ENCODE measurements at places on chromosomes 5 and 9.

- no peak for DNase-seq
Measured at GRCh38 chr5:131104169-131104808, 60.8 kb downstream of the HINT1 start.

- peak; percentile 23 for DNase-seq
Measured at GRCh38 chr9:18928711-18929110, 104.3 kb downstream of the SAXO1 start.

DNA sequence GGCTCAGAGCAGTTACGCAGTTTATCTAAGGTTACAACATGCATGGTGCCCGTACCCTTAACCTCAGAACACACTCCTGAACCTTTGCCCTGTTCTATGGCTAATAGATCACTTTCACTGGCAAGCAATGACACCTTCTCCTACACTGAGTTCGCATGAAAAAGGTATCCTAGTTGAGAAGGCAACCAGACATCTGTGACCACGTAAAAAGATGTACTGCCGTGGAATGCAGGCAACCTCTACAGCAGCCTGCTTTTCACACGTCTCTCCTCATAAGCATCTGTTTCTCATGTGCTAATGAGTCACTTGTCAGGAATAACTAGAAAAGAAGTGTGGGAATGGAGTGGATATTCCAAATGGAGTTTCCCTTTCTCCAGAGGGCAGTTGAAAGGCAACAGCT is 71.4 kb downstream of the FBXO38 start:
- DNase-seq: peak; percentile 18

GRCh38 chr5:170920196-170920595 is 58.4 kb downstream of the RANBP17 start:
- DNase-seq: peak; percentile 7

- no peak for DNase-seq
Measured at GRCh38 chr5:67971971-67972821, 243.4 kb upstream of the PIK3R1 start.

GRCh38 chr5:4765411-4765810 is 374.7 kb upstream of the ADAMTS16 start:
- no peak for DNase-seq

DNA sequence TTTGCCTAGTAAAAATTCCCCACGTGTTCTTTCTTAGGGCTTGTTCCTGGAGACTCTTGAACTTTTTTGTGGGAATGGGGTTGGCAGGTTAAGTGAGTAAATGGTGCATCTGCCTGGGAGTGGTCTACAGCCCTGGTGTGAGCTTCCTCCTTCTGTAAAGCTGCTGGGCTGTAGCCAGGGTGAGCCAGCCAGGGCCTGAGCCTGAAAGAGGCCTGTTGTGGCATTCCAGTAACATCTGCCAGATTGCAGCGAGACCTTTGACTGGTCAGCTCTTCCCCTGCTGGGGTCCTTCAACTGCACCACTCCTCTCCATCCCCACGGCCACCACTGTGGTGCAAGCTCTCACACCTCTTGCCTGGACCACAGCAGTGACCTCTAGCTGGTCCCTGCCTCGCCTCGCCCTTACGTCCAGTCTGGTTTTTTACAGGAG is 47.5 kb downstream of the SLC22A5 start:
- no peak for DNase-seq

GRCh38 chr9:81601639-81602623 is 87.4 kb downstream of the TLE1 start:
- no peak for DNase-seq

GRCh38 chr9:98518556-98518955 is 190.2 kb downstream of the GABBR2 start:
- no peak for DNase-seq
